ENCODE measurements at places on chromosomes 6 and 20.

- DNase-seq: no peak
Observed at GRCh38 chr6:130725551-130725950, 101.7 kb upstream of the SMLR1 start.

GRCh38 chr6:37566111-37566949, 66.6 kb upstream of the CCDC167 start:
- no peak for DNase-seq

DNA sequence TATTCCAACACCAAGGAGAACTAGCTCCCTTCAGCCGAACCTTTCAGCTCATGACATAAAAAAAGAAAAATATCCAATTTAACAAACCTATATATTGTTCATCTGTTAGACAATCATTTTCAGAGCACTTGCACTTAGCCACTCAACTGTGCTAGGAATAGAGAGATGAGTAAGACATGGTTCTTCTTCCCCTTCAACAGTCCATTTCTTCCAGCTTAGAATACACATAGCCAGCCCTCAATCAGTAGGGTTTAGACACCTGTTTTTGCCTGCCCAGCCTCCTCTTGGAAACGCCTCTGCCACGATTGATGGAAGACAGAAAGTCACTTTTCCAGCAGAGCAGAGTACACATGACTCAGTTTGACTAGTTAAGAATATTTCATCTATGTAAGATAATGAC, 21.8 kb downstream of the ADNP start:
- DNase-seq: no peak

DNA sequence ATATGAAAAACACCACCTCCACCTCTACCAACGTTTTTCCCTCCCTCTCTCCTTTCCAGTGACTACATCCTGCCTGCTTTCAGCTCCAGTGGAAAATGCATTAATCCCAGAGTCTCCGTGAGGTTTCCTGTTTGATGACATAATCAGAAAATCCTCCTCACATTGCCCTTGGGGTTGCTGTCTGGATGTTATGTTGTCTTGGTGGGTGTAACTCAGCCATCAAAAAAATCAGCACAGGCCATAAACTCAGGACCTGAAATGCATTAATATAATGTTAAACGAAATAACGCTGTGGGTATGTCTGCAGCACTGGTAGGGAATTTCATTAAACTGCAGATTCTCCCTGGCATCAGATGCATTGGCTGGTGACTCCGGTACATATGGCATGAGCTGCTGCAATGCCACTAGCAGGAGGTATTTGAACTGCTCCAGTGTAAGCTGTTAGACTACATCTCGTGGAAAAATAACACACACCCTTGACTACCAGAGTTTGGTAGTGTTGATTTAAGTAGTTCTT, 297.8 kb downstream of the PRL start:
- no peak for DNase-seq

GRCh38 chr6:157152556-157152955, 170.8 kb downstream of the TMEM242 start:
- DNase-seq: no peak

DNA sequence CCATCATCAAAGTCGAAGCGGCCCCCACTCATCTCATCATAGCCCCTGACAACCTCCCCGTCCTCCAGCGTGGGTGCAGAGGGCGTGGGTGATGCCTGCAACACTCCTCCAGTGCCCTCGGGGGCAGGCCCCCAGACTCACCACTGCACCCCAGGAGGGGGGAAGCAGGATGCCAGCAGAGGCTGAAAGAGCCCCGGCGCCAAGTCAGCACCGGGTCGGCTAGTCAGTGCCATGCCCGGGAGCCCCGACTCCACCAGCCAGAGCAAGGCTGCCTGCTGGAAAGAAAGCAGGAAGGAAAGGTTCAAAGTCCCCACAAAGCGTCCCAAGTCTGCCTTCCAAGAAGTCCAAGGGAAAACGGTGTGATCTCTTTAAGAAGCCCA, 324 bp downstream of the JPH2 start:
- DNase-seq: peak; percentile 68

GRCh38 chr6:40848038-40848437, 191.0 kb downstream of the UNC5CL start:
- DNase-seq: no peak

DNA sequence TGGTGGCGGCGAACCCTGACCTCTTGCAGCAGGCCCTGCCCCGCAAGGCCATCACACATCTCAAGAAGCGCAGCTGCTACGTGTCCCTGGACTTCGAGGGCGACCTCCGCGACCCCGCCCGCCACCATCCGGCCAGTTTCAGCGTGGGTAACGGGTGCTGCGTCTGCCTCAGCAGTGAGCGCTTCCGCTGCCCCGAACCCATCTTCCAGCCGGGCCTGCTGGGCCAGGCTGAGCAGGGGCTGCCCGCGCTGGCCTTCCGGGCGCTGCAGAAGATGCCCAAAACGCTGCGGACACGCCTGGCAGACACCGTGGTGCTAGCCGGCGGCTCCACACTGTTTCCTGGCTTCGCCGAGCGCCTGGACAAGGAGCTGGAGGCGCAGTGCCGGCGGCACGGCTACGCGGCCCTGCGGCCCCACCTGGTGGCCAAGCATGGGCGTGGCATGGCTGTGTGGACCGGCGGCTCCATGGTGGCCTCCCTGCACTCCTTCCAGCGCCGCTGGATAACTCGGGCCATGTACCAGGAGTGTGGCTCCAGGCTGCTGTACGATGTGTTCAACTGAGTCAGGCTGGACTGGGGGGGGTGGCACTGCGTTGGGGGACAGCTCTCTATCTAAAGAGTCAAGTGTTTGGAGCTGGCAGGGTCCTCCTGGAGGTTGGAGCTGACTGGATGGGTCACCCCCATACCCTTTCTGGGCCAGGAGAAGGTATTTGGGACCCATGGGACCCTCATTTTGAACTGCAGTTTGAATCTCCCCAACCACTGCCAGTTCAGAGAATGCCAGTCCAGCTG, 1.1 kb downstream of the ACTL10 start:
- peak; percentile 93 for DNase-seq

DNA sequence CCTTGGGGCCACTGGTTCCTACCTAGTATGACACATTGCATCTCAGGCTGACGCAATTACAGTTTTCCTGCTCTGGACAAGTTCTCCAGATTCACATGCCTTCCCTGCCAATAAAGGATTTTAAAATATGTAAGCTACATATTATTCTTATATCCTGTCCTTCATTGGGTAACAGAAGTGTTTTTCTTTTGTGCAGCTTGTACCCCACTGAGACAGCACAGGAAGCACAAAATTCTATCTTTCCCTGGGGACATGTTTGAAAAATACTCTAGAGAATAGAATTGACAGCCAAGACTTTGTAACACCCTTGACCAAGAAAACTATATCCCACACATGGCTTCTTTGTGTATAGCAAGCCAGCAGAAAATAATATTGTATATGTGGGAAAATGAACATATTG, 456.8 kb downstream of the MAFB start:
- no peak for DNase-seq

DNA sequence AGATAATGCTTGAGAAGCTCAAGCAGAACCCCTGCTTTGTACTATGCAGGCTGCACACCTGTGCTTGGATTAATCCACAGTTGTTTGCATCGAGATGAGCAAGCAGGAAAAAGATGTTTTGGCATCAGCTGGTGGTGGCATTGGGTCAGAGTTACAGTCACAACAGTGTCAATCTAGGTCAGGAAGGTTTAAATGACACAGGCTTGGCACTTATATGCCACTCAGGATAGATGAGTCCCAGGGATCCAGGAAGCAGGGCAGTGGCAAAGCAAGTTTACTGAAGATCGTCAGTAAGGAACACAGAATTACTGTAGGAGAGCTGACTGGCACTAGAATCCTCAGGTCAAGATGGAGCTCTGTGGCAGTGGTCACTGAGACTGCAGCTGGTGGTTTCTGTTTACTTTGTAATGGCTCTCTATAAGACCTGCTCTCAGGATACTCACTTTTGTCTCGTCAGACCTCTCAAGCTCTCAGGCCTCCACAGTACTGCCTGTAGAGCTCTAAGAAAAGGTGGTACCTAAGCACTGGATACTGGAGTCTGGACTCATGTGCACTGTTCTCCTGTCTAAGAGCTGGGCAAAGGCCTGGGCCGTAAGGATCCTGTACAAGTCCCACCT, 110.1 kb upstream of the HS3ST5 start:
- no peak for DNase-seq

GRCh38 chr20:37327748-37328147, 18.2 kb upstream of the SRC start:
- DNase-seq: peak; percentile 98

DNA sequence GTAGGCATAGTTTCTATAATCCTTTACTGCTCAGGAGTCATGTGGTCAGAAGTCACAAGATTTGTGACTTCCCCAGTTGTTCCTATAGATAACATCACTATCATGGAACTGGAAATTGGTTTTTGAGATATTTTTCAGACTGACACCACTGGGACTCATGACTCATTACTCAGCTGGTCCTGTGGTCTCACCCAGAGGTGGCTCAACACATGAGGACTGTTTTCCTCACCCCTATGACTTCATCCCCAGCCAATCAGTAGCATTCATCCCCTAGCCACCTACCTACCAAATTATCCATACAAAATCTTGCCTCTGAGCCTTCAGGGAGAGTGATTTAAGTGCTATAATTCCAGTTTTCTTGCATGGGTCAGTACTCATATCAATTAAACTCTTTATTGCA, 1217.7 kb downstream of the EPHA7 start:
- DNase-seq: no peak

DNA sequence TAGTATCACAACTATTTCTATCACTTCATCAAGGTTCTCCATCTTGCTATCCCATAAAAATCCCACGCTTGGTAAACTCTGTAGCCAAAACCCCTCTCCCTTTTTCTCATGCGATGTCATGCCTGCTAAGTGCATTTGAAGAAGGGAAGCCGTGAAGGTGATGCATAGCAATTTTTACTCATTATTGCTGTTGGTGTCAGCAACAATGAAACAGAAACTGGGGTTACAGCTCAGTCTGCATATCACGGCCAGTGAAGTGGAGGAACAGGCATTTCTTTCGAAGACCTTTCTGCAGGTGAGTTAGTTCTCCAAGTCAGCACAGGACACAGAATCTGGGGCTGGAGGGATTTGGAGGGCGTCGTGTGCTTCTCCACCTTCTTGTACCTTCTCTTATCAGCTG, 5.8 kb downstream of the UNC93A start:
- no peak for DNase-seq

DNA sequence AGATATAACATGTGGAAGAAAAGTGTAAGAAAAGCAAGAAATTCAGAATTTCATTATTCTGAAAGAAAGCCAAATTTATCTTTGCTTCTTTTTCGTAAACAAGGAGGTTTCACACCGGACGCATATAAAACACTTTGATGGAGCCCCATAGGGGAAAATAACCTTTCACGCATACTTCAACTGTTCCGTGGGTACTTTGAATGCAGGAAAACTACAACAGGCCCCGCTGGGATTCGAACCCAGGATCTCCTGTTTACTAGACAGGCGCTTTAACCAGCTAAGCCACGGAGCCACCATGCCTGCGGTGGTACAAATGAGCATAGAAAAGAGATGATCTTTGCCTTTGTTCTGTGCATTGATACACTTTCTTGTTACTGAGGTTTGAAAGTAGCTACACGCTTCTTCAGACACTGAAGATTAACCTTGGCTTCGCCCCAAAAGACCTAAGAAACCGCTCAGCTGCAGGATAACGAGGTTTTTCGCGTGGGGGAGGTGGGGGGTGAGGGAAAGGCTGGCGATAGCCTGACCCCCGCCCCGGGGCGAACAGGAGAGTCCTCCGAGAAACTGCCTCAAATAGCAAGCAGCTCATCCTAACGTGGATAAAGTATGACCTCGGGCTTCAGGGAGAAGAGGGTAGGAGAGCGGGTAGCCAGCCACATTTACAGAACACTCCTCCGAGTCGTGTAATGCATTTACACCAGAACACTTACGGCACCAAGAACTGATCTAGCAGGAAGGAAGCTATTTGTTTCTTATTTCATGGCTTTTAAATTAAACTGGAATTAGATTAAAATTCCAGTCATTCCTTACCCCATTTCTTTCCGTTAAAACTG, 5.3 kb upstream of the HMGN4 start:
- DNase-seq: peak; percentile 96

- no peak for DNase-seq
Observed at GRCh38 chr6:80676386-80676785, 569.9 kb downstream of the BCKDHB start.

- DNase-seq: no peak
Observed at GRCh38 chr6:22081709-22082108, 215.1 kb downstream of the PRL start.

GRCh38 chr20:17992224-17992637, 23.4 kb downstream of the MGME1 start:
- no peak for DNase-seq

DNA sequence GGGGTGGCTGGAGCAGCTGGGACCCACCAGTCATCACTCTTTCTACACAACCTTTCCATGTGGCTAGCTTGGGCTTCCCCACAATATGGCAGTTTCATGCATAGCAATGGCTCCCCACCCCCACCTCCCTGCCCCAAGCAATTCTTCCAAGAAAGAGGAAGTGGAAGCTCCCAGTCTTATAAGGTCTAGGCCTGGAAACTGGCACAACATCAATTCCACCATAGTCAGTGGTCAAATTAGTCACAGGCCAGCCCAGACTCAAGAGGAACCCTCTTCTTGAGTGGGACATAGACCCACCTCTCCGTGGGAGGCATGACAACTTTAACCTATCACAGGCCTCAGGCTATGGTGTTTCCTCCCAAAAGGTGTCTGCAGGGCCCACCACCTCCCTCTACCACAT, 17.7 kb downstream of the TGM6 start:
- DNase-seq: no peak

GRCh38 chr20:35767683-35768481, 3.9 kb upstream of the PHF20 start:
- peak; percentile 77 for DNase-seq

GRCh38 chr20:50491926-50492634, 18.1 kb upstream of the PTPN1 start:
- DNase-seq: peak; percentile 30

GRCh38 chr20:52974179-52974594, 2.0 kb downstream of the TSHZ2 start:
- DNase-seq: no peak

- DNase-seq: no peak
Observed at GRCh38 chr6:135910790-135911618, 59.5 kb downstream of the PDE7B start.

DNA sequence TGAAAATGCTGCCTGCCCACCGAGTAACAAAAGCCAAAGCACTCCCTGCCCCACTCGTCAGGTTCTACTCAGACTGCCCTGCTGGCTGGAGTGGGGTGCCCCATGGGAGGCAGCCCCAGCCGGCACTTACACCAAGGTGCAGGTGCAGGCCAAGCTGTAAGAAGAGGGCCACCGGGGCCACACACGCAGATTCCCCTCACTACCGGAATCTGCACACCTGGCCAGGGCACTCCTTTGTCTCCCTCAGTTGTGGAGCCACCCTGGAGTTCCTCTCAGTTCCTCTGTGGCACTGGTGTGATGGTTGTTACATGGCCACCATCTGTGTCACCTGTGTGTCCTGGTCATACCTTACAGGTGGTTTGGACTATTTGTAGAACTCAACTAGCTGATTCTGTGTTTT, 112.4 kb downstream of the FOXO3 start:
- no peak for DNase-seq

Measured in sigmoid colon (tissue), 7 donors.